GM04503 (cell line): ENCODE measurements at places on chromosomes 7 and 10.

DNA sequence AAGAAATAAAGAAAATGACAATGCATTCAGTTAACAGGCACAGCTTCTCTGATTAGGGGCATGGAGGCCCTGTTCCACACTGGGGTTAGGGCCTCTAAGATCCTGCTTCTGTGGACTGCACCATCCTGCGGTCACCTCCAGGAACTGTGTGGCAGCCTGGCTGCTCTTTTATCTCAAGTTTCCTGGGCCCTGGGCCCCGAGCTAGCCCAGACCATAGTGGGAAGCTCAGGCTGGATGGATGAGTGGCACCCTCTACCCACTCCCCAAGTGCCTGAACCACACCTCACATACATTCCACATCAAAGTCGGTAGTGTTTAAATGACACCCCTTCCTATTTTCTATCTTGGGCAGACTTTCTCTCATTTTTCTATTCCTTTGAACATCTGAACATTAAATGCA is 461.5 kb upstream of the MKI67 start:
- DNase-seq: no peak

DNA sequence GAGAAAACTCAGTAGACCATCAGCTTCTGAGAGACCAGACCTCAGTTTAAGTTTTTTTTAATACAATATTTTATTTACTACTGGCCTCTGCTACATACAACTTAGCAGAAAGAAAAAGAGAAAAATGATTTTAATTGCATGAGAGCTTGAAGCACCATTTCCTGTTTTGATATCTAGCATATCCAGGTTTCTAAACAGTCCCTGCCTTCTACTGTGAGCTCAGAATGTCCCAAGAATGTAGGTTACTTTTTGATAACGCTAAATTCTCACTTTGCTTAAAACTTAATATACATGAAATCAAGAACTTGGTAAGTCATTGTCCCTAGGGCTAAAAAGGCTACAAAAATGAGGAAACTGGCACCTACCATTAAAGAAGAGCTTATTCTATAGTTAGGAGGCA is 7.0 kb downstream of the TMEM243 start:
- no peak for DNase-seq

- no peak for DNase-seq
Observed at GRCh38 chr10:19168584-19168983, 120.0 kb downstream of the MALRD1 start.

DNA sequence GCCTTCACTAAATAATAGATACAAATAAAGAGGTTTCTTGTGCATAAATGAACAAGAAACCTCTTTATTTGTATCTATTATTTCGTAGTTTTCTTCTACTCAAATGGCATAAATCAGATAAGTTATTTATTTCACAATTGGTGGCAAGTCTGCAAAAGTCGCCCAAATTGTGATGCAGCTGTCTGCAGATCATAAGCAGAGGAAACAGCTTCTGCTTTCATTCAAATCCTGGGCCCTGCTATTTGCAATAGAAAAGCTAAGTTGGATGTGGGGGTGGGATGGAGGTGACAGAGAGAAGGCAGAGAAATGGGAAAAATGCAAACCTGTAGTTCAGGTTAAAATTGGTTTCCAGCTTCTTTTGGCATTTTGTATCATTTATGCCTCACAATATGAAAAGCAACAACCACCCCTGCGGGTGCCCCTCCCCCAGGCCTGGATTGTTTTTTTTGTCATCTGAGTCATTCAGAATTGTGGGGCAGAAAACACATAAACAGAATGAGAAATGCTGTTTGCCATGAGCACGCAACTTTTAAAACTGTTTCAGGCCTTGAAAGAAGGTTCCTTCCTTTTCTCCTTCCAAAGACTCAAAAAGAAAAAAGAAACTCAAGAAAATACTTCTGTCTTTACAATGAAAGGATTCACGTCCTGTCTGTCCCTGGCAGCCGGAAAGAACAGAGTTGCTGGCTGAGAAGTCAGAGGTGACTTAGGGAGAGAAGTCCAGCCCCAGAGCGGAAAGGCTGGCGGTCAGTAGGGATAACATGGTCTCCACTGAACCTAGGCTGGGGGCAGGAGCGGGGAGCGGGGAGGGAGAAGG is 132.9 kb downstream of the BAMBI start:
- DNase-seq: no peak

DNA sequence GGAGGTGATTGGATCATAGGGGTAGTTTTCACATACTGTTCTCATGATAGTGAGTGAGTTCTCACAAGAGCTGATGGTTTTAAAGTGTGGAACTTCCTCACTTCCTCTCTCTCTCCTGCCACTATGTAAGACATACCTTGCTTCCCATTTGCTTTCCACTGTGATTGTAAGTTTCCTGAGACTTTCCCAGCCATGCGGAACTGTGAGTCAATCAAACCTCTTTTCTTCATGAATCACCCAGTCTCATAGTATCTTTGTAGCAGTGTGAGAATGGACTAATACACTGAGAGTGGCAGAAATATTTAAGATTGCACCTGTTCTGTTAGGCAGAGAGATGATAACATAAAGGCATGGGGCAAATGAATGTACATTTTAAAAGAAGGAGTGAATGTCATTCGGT is 507.8 kb downstream of the SORCS3 start:
- no peak for DNase-seq

DNA sequence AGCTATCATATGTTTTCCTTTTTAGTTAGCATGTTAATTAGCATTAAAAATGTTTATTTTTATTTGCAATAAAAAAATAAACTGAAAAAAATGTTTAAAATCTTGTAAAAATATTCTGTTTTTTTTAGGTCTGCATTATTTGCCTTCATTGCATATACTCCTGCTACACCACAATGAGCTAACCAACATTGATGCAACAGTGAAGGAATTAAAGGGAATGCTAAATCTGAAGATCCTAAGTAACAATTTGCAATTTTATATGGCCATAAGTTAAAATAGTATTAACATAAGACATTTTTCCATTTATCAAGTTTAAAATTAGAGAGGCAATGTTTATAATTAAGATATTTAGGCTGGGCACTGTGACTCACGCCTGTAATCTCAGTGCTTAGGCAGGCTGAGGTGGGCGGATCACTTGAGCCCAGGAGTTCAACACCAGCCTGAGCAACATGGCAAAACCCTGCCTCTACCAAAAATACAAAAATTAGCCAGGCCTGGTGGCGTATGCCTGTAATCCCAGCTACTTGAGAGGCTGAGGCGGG is 32.2 kb downstream of the LRRC72 start:
- DNase-seq: no peak

DNA sequence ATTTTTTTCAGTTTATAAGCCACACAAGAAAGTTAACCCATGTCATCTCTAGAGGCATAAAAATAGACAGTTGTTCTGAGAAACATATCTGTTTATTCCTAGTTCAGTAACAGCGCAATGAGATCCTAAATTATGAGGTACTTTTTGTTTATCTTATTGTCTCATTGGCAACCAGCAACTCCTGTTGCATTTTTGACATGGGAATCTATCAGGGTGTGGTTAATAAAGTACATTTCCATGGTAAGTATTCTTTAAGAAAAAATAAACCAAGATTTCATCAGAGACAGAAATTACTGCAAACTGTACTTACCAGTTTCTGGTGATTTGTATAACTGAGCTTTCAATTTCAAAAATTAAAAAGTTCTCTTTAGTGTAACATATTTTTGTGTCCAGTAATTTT is 9.0 kb downstream of the FAS start:
- peak; percentile 49 for DNase-seq

GRCh38 chr10:75611993-75612372 is 180.6 kb downstream of the LRMDA start:
- no peak for DNase-seq

GRCh38 chr10:73854310-73854709 is 20.0 kb downstream of the CAMK2G start:
- no peak for DNase-seq
